ENCODE measurements at places on chromosomes 7 and 10.

GRCh38 chr10:70188768-70189167 is 18.5 kb upstream of the SAR1A start:
- no peak for DNase-seq

GRCh38 chr7:24967696-24968095 is 12.3 kb downstream of the OSBPL3 start:
- no peak for DNase-seq

- DNase-seq, result no peak
These were observed 34.0 kb downstream of the IMMP2L start for GRCh38 chr7:111528331-111528730.

GRCh38 chr7:156547884-156548561 is 92.6 kb upstream of the RNF32 start:
- DNase-seq, result no peak

GRCh38 chr10:32538256-32538655 is 92.3 kb downstream of the CCDC7 start:
- no peak for DNase-seq
